Activated T-helper 2 cell treated with anti-CD3 and anti-CD28 coated beads, Interferon-gamma antibody, Interleukin-2, Interleukin-4, amounts not matched to agents 10 μg/mL and 5 μg/mL and 100 μg/mL, durations not matched to agents 14 hours and 24 hours and 36 hours (primary cell): ENCODE measurements at places on chromosomes 7 and 10. TPM values are rescaled to one million over a fixed set of nuclear protein-coding genes. Genes with fewer than 3 reads are reported as not detected.

GRCh38 chr10:121435099-121435875 is 163.0 kb downstream of the FGFR2 start:
- DNase-seq: no peak

Gene SMC3
- total RNA-seq: 78.4 and 78.8 TPM in 2 replicates

GRCh38 chr10:71009126-71009525 is 120.8 kb upstream of the PCBD1 start:
- no peaks in the 10 kb centered on the region for H3K27me3 ChIP-seq
- DNase-seq: no peak
- H3K4me3 ChIP-seq: no peak overlapping the region
- no peaks in the 10 kb centered on the region for H3K4me1 ChIP-seq
- no peaks in the 10 kb centered on the region for H3K36me3 ChIP-seq

GRCh38 chr10:15342970-15343369 is 28.1 kb downstream of the FAM171A1 start:
- DNase-seq: no peak
- H3K4me1 ChIP-seq: no peaks in the 10 kb centered on the region
- peaks cover 19% of the 10 kb centered on the region for H3K27me3 ChIP-seq

GRCh38 chr7:16178585-16178984 is 242.8 kb downstream of the CRPPA start:
- no peak overlapping the region for H3K4me3 ChIP-seq
- H3K27ac ChIP-seq: no peak overlapping the region
- H3K27me3 ChIP-seq: no peaks in the 10 kb centered on the region
- H3K36me3 ChIP-seq: no peaks in the 10 kb centered on the region
- DNase-seq: no peak

- H3K36me3 ChIP-seq: no peaks in the 10 kb centered on the region
- H3K4me3 ChIP-seq: no peak overlapping the region
- H3K27ac ChIP-seq: no peak overlapping the region
- H3K4me1 ChIP-seq: no peaks in the 10 kb centered on the region
- no peaks in the 10 kb centered on the region for H3K27me3 ChIP-seq
These were observed 504.3 kb downstream of the TFEC start for GRCh38 chr7:115526278-115526677.

Gene SPOCK2
- total RNA-seq: 135 and 137 TPM in 2 replicates

GRCh38 chr10:11951695-11952094 is 90.9 kb downstream of the UPF2 start:
- H3K27ac ChIP-seq: no peak overlapping the region
- no peaks in the 10 kb centered on the region for H3K27me3 ChIP-seq
- DNase-seq: no peak
- H3K4me3 ChIP-seq: no peak overlapping the region

- H3K4me1 ChIP-seq: peaks cover 19% of the 10 kb centered on the region
- DNase-seq: no peak
- no peaks in the 10 kb centered on the region for H3K36me3 ChIP-seq
- H3K27me3 ChIP-seq: peaks cover 12% of the 10 kb centered on the region
These were observed 192.5 kb upstream of the PRSS1 start for GRCh38 chr7:142556740-142557139.

GRCh38 chr10:70370766-70371165 is 11.7 kb downstream of the LRRC20 start:
- H3K27ac ChIP-seq: no peak overlapping the region
- H3K4me3 ChIP-seq: no peak overlapping the region
- no peaks in the 10 kb centered on the region for H3K36me3 ChIP-seq
